ENCODE measurements at places on chromosomes 3 and 15.
A peak's percentile ranks its signal among the peaks of the same experiment; 100 is the strongest.

GRCh38 chr3:184211297-184211696 is 18.1 kb upstream of the VWA5B2 start:
- no peak for DNase-seq

DNA sequence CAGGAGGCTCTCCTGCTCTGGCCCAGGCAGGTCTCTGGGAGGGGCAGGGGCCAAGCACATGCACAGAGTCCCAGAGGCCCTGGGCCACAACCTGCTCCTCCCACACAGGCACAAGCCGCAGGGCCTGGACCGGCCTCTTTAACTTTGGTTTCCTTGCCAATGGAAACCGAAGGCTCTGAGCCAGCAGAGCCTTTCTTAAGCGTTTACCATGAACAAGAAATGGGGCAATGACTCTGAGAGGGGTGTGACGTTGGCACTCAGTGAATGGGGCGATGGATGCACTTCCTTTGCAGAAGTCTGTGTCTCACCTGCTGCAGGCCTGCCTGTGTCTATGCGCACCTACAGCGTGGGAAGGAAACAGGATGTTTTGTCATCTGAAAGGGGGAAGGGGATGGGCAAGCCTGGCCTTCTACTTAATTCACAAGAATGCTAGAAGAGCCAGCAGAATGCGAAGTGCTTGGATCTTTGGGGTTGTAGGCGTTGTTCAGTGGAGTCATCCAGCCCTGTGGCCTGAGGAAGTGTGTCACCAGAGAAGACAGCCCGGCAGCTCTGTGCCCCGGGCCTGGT is 41.8 kb downstream of the IFT122 start:
- peak; percentile 9 for DNase-seq

GRCh38 chr15:56739964-56740640 is 6.8 kb upstream of the ZNF280D start:
- DNase-seq = no peak

- no peak for DNase-seq
These were observed 1055.7 kb downstream of the NAALADL2 start for GRCh38 chr3:175914785-175915184.

- DNase-seq = peak; percentile 26
These were observed 533 bp upstream of the SMAD3 start for GRCh38 chr15:67064607-67065530.

DNA sequence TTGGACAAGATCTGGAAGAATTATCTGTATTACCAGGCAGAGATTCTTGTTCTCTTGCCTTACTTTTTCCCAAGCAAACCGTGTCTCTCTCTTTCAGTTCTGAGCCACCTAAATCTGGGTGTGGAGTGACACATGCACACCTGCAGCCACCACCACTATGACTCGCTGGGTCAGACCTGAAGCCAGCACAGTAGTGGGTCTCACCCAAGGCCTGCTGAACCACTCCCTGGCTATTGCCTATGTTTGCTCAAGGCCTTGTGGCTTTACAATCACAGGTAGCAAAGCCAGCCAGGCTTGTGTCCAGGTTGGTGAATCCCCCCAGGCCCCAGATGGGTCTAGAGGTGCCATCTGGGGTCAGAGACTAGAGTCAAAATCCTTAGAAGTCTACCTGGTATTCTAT is 28.7 kb upstream of the COPB2 start:
- DNase-seq = no peak

DNA sequence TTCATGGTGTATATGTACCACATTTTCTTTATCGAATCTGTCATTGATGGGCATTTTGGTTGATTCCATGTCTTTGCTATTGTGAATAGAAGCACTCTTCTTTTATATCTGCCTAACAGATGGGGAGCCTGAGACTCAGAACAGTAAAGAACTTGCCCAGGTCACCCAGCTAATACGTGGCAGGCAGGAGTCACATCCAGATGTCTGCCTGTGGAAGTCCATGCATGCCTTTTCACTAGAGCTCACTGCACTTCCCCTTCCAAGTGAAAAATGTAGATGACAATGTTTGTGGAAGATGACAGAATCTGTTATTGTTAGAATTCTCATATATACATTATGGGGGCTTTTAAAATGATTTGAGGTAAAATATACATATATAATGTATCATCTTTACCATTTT is 165.0 kb downstream of the PDZRN3 start:
- no peak for DNase-seq

DNA sequence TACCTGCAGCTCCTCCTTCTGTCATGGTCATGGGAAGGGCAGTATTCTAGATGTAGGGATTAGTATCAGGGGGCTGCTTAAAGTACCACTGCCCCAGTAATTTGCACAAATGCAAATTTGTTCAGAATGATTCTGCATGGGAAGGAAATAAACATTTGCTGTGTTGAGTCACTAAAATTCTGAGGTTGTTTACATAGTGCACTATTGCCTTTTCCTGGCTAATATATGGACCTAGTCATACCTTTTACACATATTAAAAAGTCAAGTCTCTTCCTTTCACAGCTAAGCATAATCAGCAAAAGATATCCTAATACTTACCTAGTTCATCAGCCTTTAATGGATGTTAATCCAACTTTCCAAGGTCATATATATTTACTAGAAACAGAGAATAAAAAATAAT is 746.4 kb upstream of the NR2F2 start:
- no peak for DNase-seq

- DNase-seq = no peak
These were observed 71.6 kb upstream of the ACP3 start for GRCh38 chr3:132245552-132246142.

GRCh38 chr3:17322106-17322793 is 420.2 kb downstream of the TBC1D5 start:
- DNase-seq = no peak

DNA sequence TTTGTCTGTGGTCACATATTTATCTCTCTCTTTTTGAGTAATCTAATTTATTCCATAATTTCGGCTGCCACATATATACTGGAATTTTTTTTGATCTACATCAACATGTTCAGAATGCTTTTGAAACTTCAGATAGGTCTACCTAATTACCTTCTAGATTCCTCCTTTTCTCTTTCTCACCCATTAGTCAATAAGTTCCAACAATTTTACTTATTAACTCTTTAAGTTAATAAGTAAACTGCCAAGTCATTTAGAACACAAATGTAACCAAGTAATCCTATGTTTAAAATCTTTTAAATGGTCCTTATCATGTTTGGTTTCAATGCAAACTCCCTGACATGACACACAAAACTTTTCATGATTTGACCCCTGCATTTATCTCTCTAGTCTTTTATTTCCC is 410.5 kb downstream of the UNC13C start:
- no peak for DNase-seq
